ENCODE measurements at places on chromosomes 4 and X.

- no peak for DNase-seq
Observed at GRCh38 chr4:36237366-36238313, 6.7 kb downstream of the ARAP2 start.

DNA sequence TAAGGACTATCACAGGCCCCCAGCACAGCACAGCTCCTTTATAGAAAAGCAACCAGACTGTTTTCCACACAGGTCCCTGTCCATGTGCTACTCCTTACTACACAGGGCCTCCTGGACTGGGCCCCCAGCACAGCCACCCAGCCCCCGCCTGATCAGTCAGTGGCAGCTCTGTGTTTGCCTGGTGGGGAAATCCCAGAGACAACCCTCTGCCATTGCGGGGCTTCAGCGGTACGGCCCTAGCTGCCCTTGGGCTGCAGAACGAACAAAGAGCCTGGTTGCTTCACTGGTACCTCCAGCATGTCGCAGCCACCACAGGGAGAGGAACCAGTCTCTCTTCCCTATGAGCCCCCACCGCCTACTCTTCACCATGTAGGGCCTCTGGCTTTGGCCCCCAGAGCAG is 30.7 kb downstream of the CBR4 start:
- DNase-seq = no peak

- DNase-seq = no peak
Observed at GRCh38 chrX:72107320-72107719, 24.4 kb downstream of the RTL5 start.

GRCh38 chrX:31851761-31852160 is 779.9 kb upstream of the FTHL17 start:
- DNase-seq = no peak

GRCh38 chr4:120692964-120693363 is 229.6 kb downstream of the PRDM5 start:
- no peak for DNase-seq

DNA sequence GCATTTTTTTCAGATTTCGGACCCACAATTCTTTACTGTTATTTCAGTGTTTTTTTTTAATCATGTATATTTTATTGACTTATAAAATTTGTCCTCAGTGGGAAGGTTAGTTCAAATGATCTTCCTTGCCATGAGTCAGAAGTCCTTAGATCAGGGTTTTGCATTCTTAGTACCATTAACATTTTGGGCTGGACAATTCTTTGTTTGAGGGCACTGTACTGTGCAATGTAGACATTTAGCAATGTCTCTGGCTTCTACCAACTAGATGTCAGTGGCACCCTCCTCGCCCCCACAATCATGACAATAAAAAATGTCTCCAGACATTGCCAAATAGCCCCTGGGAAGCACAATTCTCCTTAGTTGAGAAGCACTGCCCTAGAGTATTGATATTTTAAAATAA is 176.6 kb downstream of the VEGFC start:
- no peak for DNase-seq
